ENCODE measurements at places on chromosomes 7 and 10.

GRCh38 chr10:61933859-61934555, 32.5 kb downstream of the ARID5B start:
- peak; percentile 23 for DNase-seq

GRCh38 chr7:36309716-36310115, 79.9 kb upstream of the ANLN start:
- no peak for DNase-seq

- DNase-seq: no peak
These were observed 7.5 kb downstream of the FBH1 start for GRCh38 chr10:5897504-5897903.

DNA sequence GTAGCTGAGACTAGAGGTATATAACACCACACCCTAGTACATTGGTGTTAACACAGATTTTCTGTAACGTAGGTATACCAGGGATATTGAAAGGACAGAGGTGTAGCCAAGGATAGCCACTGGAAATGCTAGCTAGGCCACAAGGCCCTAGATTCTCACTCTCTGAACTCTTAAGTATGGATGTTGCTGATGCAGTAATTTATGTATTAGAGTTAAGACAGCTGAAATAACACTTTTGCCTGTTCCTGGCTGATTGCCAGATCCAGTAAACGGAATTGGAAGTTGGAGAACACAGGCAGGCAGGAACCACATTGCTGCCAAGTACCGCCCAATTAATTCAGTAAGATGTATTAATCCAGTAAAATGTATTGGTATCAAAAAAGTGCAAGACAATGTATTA, 1.8 kb downstream of the CALU start:
- DNase-seq: peak; percentile 33

- DNase-seq: peak; percentile 93
These were observed 11.4 kb downstream of the STK31 start for GRCh38 chr7:23721456-23721855.

- DNase-seq: no peak
These were observed 33.4 kb downstream of the INPP5A start for GRCh38 chr10:132570771-132571649.

DNA sequence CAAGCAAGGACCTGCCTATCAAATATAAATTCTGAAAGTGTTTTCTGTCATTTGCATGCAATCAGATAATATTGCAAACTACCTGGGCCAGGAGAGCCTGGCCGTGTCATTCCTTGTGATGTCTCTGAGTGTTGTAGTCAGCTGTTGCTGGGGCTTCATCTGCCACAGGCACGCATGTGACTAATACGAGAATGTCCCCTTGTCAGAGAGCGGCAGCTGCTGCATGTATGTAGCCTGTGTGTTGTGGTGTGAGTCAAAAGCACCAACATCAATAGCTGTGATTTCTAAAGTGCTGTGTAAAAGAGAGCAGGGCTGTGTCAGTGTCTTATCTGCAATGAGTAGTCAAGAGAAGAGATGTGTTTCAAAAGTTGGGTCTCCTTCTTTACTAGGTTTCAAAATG, 155.4 kb downstream of the POU6F2 start:
- DNase-seq: peak; percentile 58

DNA sequence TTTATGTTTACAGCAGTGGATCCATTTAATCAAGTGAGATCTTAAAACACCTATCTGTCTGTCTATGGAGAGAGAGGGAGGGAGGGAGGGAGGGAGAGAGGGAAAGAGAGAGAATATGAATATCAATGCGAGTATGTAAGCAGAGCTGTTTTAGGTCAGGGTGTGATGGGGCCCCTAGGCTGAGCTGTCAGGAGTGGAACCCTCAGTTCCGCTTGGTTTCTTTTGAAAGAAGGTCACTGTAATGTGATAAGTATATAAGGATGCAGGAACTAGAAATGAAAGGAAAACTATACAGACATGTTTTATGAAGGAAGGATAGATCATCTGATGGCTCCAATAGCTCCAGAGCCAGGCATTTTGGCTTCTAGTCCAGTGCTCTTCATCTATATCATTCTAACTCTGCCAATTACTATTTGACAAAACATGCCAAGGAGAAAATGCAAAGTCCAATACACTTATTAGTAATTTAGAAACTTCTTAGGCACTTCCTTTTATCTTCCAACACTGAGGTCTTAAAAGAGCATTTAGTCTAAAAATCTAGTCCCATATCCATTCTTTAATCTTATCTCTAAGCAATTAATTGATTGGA, 70.3 kb downstream of the NRCAM start:
- no peak for DNase-seq

GRCh38 chr10:72062382-72062781, 26.0 kb downstream of the SPOCK2 start:
- DNase-seq: no peak

GRCh38 chr10:69831231-69831855, 29.6 kb downstream of the COL13A1 start:
- no peak for DNase-seq

DNA sequence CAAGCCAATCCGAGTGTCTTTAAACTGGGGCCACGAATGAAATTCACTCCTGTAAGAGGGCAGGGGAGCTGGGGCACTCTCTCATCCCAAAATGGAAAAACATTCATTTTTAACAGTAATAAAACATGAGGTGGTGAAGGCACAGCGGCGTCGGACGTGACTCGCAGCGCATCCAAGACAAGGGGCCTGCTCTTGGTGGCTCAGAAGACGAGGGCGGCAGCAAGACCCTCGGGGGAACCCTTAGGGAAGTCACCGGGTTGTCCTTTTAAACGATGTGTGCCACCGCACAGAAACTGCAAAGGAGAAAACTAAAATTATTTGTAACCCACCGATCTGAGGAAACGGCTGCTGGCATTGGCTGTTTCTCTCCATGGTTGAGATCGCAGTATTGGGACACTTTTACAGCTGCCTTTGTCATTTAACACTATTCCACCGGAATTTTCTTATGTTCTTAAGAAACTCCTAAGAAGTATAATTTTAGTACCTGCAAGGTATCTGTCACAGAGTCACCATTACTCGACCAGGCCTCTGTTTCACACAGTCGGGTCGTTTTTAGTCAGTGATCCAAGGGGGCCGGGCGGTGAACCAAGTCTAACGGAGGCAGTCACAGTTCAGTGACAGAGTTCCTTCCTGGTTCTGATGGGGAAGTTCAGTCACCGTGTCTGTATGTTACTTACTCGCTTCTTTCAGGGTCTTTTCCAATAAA, 159.3 kb downstream of the PTPRN2 start:
- no peak for DNase-seq

GRCh38 chr7:136030867-136031318, 53.7 kb upstream of the MTPN start:
- DNase-seq: no peak

GRCh38 chr10:129779126-129780111, 184.7 kb downstream of the EBF3 start:
- no peak for DNase-seq

- no peak for DNase-seq
These were observed 424.3 kb downstream of the RPS24 start for GRCh38 chr10:78457804-78458482.

DNA sequence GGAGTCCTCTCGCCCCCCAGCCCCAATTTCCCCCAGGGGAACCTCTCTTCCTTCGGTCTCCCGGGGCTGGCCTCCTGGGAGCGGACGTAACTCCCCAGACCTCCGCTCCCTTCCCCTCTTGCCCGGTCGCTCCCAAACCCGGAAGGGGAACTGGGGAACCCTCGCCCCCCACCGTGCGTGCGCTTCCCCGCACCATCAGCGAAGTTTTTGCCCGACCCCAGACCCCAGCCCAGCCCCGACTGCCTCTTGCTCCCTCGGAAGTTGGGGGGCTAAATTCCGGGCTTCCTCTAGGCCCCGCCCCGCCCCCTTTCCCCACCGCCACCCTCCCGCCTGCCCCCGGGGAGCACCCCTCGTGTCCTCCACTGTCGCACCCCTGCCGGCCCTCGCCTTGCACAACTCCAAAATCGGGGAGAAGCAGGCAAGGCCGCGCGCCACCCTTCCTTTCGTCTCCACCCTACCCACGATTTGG, 436 bp downstream of the GNB2 start:
- no peak for DNase-seq

DNA sequence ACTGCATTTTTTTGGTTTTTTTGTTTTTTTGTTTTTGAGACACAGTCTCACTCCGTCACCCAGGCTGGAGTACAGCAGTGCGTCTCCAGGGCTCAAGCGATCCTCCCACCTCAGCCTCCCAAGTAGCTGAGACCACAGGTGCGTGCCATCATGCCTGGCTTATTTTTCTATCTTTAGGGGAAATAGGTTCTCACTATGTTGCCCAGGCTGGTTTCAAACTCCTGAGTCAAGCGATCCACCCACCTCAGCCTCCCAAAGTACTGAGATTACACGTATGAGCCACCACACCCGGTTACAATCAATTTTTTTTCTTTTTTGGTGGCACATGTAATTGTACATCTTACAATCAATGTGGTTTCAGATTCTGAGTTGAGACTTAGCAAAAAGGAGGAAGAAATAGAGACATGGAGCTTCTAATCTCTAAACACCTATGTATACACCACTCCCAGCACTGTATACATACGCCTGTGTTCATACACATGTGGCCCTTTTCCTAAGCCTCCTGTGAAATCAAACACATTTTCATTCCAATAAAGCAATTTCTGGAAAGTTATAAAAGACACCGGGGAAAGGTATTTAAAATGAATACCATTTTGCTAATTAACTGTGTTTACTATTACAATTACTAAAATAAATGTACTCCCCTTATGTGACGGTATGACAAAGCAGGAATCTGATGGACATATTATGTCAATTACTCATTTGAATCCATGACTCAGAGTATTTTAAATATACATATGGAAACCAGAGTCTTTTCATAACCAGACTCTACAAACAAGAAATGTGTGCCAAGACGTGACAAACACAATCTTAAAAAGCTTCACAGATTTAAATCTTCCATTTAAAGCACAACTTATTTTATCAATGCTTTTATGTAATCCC, 40.9 kb downstream of the SMURF1 start:
- DNase-seq: peak; percentile 76

- DNase-seq: no peak
These were observed 846 bp downstream of the ANKRD26 start for GRCh38 chr10:27099448-27099847.

DNA sequence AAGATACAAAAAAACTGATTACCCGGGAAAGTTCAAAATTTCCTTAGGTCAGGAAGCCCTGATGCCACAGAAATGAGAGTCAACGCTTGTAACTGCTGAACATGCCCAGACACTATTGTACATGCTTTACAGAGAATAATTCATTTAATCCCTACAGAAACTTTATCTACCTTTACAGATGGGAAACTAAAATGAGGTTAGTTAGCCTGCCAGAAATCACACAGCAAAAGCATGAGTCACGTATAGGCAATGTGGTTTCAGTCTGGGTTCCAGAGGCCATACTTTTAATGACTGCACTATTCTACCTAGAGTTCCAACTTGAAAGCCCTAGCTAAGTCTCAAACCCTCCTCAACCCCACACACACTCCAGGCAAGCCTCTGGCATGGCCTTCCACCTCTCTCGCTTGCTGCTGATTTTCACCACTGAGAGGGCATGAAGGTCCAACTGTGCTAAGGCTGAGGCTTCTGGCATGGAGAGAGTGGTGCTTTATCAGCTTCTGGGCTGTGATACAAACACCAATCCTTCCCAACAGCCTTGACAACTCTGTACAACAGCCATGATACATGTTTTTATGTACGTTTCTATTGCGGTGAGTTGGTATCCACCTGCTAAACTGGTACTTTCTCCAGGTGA, 1011.2 kb upstream of the GHITM start:
- DNase-seq: no peak
